Globus pallidus (tissue), 1 donor: ENCODE measurements at places on chromosomes 7 and 10.

GRCh38 chr7:6437251-6437650, 10.5 kb downstream of the DAGLB start:
- no peak for DNase-seq

DNA sequence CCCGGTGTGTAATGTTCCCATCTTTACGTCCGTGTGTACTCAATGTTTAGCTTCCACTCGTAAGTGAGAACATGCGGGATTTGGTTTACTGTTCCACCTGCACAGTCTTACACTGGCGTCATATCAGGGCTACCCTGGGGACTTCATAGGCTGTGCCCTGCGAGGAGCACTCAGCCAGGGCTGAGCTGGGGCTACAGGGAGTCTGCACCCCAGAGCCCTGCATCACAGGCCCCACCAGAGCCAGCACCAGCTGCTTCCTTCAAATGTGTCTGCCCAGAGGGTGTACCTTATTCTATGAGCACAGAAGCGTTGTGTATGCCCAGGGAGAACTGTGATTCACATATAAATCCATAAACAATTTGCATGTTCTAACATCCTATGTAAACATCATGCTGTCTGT, 277.1 kb downstream of the TCERG1L start:
- DNase-seq: no peak

DNA sequence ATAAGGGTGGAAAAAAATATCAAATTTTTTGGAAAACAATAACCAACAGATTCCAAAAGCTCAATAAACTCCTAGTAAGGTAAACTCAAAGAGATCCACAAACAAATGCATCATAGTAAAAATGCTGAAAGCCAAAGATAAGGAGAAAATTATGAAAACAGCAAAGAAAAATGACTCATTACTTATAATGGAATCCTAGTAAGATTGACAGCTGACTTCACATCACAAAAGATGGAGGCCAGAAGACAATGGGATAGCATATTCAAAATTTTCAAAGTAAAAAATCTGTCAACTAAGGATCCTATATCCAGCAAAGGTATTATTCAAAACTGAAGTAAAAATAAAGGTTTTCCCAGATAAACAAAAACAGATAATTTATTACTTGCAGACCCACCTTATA, 183.4 kb upstream of the VIPR2 start:
- DNase-seq: no peak

DNA sequence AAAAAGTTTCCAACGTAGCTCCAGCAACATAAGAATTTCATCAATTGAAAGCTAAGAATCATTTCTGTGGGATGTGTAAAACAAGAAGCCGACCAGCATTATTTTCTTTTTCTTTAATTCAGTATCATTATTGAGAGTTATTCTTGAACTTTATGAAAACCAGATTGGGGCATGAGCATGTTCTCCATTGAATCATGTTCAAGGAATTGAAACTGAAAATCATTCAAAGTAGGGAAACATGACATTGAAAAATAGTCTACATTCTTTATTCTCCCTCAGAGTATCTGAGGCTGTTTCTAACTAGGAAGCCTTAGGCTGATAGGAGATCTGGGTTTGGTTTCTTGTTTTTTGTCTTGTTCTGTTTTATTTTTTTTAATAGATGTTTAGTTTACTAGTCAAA, 253.7 kb downstream of the DYNC1I1 start:
- DNase-seq: no peak

- DNase-seq: peak; percentile 90
Observed at GRCh38 chr7:45082031-45082830, 6.5 kb downstream of the NACAD start.

- DNase-seq: no peak
Observed at GRCh38 chr10:75542906-75543305, 111.5 kb downstream of the LRMDA start.
